ENCODE measurements at places on chromosomes 13 and 19.

GRCh38 chr19:45119582-45119981 lies 26.6 kb downstream of the PPP1R37 start:
- no peak for DNase-seq

GRCh38 chr13:98454389-98454881 lies 122.5 kb downstream of the STK24 start:
- no peak for DNase-seq

DNA sequence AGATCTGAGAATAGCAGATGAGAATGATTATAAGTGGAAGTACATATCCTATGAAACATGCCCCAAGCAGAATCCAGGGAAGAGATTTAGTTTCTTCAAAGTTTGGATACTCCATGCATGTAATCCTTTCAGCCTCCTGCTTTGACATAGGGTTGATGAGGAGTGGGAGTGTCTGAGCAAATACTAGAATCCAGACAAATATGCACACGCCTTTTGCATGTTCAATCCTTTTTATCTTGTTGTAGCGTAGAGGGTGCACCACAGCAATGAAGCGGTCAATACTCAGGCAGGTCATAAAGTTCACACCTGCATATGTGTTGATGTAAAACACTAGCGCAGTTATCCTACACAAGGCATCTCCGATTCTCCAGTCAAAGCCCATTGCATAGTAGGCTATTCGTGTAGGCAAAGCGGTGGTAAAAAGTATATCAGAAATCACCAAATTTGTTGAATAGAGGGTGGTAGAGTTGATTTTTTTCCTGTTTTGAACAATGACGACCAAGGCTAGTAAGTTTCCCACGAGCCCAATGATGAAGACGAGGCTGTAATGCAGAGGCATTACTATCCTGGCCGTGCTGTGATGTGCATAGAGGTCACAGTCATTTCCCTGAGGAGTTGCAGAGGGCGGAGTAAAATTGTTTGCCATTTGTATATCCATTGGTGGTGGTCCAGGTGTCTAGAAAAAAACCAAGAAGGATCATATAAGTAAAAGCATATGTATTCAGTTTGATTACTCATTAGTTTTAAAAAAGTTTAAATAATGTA lies 11.5 kb downstream of the GPR183 start:
- DNase-seq = no peak

DNA sequence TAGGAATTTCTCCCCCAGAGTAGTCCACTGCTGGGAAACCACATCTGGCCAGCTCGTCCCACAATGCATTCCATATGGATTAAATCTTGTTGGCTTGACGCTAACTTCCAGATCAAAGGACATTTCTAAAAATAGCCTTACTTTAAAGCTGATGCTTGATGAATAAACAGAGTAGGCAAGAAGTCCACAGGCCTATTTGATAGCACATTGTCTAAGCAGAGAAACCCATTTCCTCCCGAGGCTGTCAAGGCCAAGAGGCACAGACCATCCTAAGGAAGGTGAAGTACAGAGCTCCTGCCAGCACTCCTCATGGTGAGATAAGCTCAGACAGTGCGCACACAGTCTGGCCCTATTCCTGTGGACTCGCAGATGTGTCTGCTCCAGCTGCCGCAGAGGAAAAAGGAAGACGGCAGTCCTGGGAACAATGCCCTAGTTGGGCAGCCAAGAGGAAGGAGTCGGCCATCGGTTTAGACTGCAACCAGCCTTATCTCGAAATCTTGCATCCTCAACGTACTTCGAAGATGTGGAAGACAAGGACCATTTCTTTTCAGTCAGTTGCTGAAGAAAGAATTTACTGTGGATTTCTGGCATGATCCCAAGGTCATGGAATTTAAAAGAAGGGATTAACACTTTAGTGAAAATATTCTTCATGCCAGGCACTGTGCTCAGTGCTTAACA lies 156.8 kb downstream of the RGCC start:
- no peak for DNase-seq

GRCh38 chr19:566403-566802 lies 6.0 kb upstream of the BSG start:
- no peak for DNase-seq

GRCh38 chr13:66663711-66664110 lies 566.4 kb downstream of the PCDH9 start:
- no peak for DNase-seq

DNA sequence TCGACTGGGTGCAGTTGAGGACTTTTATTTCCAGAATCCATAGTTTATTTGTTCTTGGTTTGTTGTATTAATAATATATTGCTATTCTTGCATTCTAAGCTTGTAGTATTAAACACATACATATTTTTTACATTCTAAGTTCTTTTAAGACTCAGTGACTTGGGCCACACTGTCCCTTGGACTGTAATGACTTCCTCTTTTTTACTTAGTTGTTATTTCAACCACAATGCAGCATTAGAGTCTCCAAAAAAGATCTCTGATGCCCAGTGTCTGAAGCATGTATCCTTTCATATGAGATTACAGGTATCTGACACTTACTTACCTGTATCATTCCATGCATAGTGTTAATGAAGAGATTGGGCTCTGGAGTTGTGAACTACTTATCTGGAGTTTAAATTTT lies 864.9 kb upstream of the PCDH20 start:
- DNase-seq = no peak

- DNase-seq = no peak
Measured at GRCh38 chr19:32407004-32407992, 1.7 kb downstream of the DPY19L3 start.

GRCh38 chr13:36706755-36707154 lies 32.9 kb downstream of the SERTM1 start:
- no peak for DNase-seq

DNA sequence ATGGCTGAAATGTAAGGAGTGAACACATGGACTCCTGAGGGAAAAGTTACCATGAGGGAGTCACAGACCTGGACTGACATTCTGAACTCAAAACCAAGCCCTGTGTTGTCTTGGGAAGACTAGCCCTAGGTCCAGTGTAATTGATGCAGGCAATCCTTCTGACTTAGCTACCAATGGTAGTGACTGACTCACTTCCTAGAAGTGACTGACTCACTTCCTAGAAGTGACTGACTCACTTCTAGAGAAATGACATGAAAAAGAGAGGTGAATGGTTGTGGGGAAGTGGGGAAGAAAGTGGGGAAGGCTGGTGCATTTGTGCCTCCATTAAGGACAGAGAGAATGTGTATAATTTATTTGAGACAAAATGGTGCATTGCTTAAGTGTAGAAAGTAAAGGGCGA lies 49.9 kb downstream of the EDNRB start:
- no peak for DNase-seq

- no peak for DNase-seq
Measured at GRCh38 chr19:40689339-40690049, 957 bp downstream of the NUMBL start.

DNA sequence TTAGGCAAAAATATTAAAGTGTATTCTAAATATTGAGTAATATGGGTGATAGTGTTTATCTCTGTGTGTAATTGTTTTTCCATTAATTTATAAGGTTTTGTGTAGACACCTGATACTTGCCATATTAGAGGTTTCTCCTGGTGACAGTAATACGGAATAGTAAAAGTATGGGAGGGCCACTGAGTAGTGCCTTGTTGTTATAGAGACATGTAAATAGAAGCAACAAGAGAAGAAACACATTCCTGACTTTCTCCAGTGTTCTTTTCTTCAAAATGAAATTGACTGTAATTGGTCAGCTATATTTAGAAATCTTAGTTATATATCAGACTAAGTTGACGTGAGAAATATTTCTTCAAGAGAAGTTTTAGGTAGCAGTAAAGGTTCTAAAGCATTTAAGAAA lies 18.5 kb downstream of the RNASEH2B start:
- DNase-seq = no peak

DNA sequence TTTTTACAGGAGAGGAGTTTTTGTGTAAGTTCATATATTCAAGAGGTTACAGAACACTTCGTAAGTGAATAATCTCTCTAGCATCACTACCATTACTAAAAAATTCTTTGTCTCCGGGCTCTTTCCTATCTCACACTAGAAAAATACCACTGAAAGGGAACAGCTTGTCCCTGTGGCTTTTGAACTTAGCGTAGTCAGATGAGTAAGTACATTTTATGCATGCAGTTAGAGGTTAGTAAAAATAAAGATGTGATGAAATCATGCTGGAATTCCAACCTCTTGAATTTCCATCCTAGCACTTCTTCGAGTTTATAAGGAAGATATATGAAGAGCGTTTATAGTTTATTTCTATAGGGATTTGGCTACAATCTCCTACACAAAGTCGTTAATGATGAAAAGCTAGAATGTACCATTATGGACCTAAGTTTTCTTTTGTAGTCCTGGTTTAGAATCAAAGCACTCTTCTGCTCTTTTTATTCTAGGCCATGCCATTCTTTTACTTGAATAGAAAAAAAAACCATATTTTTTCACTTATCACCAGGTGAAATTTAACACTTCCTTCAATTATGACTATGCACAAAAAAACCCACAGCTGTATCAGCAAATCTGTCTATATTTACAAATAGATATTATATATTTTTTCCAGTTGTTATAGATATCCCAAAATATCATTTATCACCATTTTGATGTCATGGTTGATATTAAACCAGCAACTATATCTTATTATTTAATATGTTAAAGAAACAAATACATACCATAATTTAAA lies 139.9 kb upstream of the PCDH9 start:
- no peak for DNase-seq

DNA sequence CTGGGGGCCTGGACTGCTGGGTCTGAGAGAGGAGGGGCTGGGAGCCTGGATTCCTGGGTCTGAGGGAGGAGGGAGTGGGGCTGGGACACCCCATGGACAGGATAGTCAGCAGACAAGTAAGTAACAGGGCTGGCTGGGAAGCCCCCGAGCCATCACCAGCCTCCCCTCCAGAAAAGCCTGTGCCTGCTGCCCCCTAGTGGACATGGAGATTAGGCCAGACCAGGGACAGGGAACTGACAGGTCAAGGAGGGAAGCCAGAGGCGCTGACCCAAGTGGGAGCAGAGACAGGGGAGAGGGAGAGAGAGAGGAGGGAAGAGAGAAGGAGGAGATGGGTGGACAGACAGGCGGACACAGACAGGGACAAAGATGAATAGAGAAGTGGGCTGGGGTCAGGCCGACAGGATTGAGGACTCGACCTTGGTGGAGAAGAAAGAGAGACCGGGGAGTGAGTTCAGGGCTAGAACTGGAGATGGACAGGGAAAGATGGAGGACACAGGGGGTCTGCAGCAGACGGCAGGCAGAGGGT lies 6.7 kb upstream of the ERFL start:
- no peak for DNase-seq

DNA sequence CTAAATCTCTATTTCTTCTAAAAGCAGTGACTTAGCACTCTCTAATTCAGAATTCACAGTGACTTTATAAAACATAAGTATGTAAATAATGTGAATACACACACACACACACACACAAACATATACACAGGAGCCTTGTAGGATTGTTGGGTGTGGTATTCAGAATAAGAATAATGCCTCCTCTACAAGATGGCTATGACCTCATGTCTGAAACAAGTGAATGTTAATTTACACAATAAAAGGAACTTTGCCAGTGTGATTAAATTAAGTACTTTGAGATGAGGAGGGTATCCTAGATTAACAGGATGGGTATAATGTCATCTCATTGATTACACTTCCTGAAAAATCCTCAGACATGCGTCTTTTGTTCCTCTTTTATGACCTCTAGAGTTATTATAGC lies 234.6 kb downstream of the SLITRK6 start:
- no peak for DNase-seq

DNA sequence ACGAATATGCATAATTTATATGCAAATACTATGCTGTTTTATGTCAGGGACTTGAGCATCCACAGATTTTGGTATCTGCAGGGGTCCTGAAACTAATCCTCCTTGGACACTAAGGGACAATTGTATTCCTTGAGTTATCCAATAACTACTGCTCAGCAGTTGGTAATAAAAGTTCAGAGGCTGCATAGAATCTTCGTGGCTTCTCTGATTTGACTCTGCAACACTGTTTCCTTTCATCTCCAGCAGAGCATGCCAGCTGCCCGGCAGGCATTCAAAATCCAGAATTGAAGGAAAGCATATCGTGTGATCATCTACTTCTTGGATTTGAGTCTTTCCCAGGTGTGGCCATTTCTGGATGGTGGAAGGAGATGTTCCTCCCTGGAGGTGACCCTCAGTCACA lies 64.5 kb upstream of the MRI1 start:
- no peak for DNase-seq

- DNase-seq = no peak
Measured at GRCh38 chr19:3669082-3669946, 31.0 kb downstream of the PIP5K1C start.

DNA sequence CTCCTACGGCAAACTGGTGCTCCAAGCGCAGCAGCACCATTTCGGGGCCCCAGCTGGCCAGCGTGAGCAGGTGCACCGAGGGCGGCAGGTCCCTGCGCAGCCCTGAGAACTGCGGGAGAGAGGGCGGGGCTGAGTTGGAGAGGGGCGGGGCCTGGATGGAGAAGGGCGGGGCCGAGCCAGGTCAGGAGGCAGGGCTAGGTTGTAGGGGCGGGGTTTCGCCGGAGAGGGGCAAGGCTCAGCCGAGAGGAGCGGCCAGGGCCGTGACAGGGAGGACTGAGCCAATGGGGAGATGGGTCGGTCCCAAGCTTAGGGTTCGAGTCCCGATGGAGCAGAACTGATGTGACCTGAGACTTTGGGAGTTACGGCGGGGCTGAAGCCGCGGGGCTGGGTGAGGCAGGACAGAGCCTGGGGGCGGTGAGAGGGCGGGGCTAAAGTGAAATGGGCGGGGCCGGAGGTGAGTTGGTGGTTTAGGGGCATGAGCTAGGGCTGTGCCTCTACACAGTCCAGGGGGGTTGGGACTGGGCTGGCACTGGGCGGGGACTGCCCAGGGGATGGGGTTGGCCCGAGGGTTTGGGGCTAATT lies 19.0 kb downstream of the MAN2B1 start:
- DNase-seq = no peak

DNA sequence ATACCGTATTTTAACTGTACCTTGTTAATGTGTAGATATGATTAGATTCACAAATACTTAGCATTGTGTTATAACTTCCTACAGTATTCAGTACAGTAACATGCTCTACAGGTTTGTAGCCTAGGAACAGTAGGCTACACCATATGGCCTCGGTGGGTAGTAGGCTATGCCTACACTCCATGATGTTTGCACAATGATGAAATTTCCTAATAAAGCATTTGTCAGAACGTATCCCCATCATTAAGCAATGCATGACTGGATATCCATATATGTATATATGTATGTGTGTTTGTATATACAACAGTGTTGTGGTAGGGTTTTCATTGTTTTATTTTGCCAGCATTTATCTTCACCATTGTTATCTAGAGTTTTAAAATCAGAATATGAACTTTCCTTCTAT lies 119.4 kb downstream of the SLC7A1 start:
- no peak for DNase-seq

DNA sequence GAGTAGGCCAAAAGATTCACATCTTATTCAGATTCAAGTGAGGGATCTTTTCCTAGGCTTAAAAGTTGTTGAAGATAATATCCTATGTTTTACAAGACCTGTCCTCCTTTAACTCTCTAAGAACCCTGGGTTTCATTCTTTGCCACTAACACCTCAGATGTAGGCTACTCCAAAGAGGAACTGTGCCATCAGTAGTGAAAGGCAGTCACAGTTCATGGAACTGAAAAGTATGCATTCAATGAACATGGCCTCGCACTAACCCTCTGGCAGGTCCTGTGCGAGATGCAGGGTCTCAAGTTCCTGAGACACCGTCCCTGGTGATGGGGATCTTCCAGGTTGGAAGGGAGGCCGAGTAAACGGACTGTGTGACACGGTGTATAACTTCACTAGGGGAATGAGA lies 4.3 kb downstream of the LGALS14 start:
- DNase-seq = no peak

Data from GM18507 (cell line).